Stimulated activated CD4-positive, alpha-beta T cell treated with anti-CD3 and anti-CD28 coated beads, TNF-alpha, amount 100 ng/mL, for 48 hours (primary cell): ENCODE measurements at places on chromosomes 1 and 21.

DNA sequence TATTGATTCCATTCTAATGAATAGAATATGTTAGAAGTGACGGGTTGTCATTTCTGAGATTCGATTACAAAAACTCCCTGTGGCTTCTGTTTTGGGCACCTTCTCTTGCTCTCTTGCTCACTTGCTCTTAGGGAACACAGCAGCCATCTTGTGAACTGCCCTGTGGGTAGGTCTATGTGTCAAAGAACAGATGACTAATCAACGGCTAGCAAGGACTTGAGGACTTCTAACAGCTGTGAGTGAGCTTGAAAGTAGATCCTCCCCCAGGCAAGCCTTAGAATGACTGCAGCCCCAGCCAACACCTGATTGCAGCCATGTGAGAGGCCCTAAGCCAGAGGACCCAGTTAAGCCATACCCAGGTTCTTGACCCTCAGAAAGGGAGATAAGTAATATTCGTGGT lies 49.3 kb downstream of the AZIN2 start:
- no peak for DNase-seq

GRCh38 chr1:43706598-43707189 lies 642 bp upstream of the ST3GAL3 start:
- peak; percentile 18 for DNase-seq

GRCh38 chr1:151907363-151908139 lies 1.8 kb downstream of the THEM4 start:
- DNase-seq, result no peak

DNA sequence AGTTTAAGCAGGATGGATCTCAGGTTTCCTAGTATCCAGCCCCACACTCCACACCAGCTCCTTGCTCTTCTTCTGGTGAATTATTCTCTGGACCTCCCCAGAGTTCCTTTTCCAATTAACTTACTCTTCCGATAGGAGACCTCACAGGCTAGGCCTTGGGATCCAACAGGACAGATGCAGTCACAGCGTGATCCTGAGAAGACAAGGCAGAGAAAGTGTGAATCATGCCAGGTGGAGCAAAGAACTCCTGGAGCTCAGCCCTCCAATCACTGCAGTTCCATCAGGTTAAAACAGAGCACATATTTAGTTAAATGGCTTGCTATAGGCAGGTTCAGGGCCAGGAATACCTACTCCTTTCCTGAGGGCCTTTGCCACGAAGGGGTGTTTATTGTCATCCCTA lies 34.1 kb downstream of the C8B start:
- DNase-seq, result no peak

- no peak for DNase-seq
These were observed 6.8 kb downstream of the TIE1 start for GRCh38 chr1:43307458-43308158.

DNA sequence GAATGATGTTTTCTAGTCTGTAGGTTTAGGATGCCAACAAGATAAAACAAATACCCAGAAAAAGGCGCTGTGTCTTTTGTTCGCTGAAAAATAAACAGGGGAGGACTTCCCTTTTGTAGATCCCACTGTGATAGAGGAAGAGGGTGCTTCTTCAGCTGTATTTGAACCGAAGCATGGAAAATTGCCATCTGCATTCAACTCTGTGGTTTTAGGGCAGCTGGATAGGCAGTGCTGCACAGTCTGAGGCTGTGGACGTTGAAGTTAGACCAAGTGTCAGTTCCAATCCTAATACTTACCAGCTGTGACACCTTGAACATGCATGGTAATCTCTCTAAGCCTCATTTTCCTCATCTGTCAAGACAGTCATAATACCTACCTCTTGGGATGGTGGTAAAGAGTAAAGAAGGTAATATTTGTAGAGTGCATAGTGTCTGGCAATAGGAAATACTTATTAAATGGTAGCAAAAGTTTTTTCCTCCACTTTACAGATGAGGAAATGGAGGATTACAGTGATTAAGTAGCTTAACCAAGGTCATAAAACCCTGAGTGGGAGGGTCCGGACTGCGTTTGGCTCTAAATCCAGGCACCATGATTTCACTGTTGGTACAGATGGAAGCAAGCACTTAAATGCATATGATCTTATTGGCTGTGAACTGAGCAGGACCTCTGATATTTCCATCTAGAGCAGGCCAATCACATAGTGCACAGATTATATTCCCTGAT lies 48.5 kb downstream of the UTP25 start:
- DNase-seq, result no peak

- no peak for DNase-seq
These were observed 121.2 kb downstream of the PTPN14 start for GRCh38 chr1:214429951-214430770.

- DNase-seq, result no peak
These were observed 34.0 kb downstream of the PCSK9 start for GRCh38 chr1:55073187-55073916.

- DNase-seq, result no peak
These were observed 6.2 kb upstream of the NRIP1 start for GRCh38 chr21:15071009-15071408.

- no peak for DNase-seq
These were observed 361.0 kb downstream of the SETD4 start for GRCh38 chr21:35699361-35699760.
